ENCODE measurements at places on chromosomes 1 and 21. TPM values are rescaled to one million over a fixed set of nuclear protein-coding genes. Genes with fewer than 3 reads are reported as not detected.

DNA sequence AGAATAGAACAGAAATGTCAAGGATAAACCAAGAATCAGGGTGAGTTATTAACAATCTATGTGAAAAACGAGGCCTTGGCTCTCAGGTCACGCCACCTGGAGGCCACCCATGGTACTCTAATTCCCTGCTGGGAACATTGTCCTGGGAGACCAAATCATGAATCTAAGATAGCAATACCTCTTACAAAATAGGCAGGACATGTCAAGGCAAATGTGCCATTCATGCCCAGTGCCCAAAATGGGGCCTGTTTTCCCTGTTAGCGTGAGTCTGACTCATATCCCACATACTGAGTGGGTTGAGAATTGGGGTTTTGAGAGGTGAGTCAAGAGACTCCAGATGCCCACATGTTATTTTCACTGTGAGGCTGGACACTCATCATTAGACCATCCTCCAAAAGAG is 380.8 kb downstream of the HHIPL2 start:
- no peak for DNase-seq

DNA sequence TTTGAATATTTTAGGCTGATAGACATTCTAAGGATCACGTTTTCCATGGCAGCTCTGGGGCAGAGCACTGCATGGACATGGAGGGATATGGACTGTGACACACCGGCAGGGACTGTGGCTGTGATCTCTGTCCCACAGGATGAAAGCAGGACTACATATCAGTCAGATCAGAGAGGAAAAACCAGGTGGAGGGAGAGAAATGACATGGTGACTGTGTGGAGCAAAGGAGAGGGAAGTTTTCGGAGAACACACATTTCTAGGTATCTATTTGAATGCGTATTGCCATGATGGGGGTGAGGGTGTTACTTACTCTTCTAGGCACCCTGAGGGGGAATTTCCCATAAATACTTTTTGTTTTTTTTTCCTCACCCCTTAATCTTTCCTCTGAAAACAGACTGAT is 3.2 kb upstream of the CD1C start:
- DNase-seq, result no peak

- DNase-seq, result no peak
Measured at GRCh38 chr1:156467385-156467784, 33.2 kb downstream of the MEF2D start.

DNA sequence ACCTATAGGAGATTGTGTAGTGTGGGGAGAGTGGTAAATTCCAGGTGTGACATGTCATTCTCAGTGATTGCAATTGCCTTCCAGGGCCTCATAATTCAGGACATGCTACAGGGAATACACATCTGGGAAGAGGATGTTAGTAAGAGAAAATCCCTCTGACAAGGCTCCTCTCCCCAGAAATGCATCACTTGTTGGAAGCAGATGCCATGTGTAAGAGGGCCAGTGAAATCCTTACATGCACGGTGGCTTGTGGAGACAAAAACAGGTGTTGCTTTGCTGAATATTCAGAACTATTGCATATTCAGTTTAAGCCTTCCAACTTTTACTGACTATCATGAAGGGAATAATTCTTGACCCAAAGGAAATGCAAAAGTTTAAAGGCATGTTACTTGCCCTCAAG is 503.4 kb downstream of the NEGR1 start:
- DNase-seq, result no peak

DNA sequence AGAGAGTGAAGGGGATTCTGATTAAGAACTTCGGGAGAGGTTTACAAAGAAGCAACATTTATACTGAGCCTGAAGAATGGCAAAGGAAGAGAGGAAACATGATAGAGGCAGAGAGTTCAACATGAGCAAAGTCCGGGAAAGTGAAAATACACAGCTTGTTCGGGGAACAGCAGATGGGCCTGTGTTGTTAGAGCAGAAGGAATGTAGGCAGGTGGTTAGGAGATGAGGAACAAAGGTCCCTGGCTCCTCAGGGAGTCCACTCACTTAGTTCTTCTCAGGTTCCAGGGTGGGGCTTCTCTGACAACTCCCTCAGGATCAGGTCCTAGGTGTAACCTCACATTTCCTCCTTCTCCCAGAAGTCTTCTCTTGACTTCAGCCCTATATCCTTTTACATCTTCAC is 5.1 kb upstream of the ZNF326 start:
- no peak for DNase-seq

DNA sequence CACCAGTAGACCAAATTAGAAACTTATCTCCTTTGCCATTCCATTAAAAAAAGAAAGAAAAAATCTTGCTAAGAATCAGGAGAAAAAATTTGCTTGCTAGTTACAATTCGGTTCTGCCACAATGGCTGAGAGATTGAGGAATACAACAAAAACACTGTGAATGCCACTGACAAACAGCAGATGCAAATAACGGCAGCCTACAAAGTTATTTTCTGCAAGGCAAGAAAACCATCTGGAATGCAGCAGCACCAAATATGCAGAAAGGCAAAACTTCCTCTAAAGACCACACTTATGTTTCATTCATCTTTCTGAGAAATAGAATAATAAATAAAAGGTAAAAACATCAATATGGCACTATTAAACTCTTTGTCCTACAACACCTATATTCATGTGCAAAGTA is 75.7 kb downstream of the ENAH start:
- no peak for DNase-seq

DNA sequence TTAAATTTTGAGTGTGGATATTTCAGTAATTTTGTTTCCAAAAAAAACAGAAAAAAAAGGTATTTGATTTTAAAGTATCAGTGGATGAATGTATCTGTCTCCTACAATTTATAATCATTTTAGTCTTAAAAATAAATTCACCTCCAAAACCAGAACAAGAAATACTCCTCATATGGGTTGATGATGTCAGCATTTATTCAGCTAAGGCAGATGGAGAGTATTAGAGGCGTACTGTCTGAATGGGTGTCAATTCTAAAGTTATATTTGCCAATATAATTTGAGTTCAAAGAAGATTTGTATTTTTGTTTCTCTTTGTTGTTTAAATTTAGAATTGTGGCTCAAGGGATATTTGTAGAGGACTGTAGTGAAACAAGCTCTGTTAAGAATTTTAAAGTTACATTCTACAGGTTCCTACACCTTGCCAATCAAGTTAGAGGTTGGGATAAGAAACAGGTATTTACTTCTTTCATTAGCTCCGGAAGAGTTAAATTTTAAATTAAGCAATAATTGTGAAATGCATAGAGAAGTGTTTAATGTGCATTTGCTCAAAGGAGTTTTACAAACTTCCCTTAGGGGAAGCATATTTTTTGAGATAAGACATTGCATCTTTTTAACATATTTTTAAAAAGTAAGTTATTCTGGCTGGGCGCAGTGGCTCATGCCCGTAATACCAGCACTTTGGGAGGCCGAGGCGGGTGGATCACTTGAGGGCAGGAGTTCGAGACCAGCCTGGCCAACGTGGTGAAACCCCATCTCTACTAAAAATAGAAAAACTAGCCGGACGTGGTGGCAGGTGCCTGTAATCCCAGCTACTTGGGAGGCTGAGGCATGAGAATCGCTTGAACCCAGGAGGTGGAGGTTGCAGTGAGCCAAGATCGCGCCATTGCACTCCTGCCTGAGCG is 1.2 kb downstream of the PLA2G4A start:
- DNase-seq, result no peak

DNA sequence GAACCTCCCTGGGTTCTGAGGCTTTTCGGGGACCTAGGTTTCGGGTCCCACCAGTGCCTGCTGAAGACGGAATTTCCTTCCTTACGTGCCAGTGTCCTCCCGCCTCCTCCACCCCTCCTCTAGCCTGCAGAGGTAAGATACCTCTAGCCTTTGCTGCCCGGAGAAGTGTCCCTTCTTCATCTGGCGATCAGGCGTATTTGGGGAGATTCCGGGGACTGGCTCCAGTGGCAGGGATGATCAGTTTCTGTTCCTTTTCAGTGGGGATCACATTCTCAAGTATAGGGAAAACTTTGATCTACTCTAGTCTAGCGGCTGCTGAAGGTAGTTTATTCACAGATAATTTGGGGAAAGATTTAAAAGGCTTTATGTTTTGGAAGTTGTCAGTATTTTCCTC is 674 bp downstream of the CEP350 start:
- no peak for DNase-seq

- no peak for DNase-seq
Measured at GRCh38 chr1:10286244-10286643, 75.9 kb downstream of the KIF1B start.

GRCh38 chr1:230808281-230808872 is 59.9 kb downstream of the C1orf198 start:
- no peak for DNase-seq

CDC42 gene
- 349 TPM for total RNA-seq

IKBKE gene
- 14.7 TPM for total RNA-seq

RHOU gene
- 1.2 TPM for total RNA-seq

FCAMR gene
- not detected for total RNA-seq

TMEM82 gene
- not detected for total RNA-seq

PAPPA2 gene
- 0.18 TPM for total RNA-seq

RGS13 gene
- total RNA-seq, result not detected

Data from glomerular endothelial cell (primary cell).